GM12892 (cell line): ENCODE measurements at places on chromosomes 5 and 9.

DNA sequence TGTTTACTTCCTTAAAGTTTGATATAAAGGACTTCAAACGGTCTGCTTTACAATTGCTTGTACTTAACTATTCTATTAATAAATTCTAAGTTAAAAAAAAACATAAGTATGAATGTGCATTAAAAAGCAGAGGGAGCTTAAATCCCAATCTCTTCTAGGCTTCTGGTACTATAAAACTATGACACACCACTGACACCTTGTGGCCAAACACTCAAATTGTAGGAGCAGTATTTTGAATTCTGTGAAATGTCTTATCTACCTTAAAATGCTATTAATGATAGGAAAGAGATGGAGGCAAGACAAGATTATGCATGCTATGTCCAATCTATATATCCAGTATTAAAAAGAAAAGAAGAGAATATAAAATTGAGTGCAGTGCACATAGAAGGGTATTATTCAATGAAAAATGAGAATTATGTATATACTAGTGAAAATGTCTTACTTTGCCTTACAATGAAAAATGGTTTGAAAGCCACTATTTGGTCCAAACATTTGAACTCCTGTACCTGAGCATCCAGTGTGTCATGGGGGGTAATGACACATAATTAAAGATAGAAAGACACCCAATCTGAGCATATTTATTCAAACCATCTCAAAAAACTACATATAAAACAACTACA is 87.6 kb downstream of the ERP44 start:
- DNase-seq, result no peak

DNA sequence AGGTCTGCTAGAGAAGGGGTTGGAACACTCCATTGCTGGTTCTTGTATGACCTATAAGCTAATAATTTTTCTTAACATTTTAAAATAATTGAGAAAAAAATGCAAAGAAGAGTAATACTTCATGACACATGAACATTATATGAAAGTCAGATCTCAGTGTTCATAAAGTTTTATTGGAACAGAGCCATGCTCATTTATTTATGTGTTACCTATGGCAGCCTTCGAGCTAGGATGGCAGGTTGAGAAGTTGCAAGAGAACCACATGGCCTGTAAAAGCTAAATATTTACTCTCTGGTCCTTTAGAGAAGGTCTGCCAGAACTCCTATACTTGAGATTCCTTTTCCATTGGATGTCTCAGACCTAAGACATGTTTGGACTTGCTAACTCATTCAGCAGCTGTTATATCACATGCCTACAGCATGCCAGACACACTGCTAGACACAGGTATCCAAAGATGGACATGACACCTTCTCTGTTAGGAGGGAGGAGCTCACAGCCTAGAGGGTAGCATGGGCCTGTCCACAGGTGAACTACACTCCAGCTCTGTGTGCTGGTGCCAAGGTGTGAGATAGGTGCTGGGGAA is 304.3 kb downstream of the ARHGAP26 start:
- no peak for DNase-seq

DNA sequence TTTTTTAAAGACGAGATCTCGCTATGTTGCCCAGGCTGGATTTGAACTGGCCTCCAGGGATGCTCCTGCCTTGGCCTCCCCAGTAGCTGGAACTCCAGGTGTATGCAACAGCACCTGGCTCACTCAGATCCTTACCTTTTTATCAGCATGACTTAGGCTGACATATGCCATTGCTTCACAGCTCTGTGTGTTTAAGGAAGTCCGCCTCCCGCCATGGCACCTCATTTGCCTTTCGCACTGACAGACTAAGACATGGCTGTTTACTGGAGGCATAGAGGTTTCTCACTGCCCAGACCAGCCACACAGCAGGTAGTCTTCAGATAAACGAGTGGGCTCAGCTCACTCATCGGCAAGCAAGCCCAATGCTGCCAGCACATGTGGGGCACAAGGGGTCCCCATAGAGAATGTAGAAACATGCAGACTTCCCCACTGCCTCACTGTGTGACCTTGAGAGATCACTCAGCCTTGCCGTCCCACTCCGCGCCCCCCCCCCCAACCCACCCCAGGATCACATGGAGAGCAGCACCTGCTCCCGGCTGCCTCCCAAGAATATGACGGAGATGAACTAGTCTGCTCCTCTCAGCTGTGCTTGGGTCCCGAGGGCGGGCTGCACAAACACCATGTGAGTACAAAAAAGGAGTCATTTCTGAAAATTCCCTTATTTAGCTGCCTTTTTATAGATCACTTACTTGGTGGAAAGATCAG is 62.8 kb downstream of the DCP2 start:
- no peak for DNase-seq

GRCh38 chr5:51958473-51958872 is 575.2 kb downstream of the ISL1 start:
- DNase-seq, result no peak

DNA sequence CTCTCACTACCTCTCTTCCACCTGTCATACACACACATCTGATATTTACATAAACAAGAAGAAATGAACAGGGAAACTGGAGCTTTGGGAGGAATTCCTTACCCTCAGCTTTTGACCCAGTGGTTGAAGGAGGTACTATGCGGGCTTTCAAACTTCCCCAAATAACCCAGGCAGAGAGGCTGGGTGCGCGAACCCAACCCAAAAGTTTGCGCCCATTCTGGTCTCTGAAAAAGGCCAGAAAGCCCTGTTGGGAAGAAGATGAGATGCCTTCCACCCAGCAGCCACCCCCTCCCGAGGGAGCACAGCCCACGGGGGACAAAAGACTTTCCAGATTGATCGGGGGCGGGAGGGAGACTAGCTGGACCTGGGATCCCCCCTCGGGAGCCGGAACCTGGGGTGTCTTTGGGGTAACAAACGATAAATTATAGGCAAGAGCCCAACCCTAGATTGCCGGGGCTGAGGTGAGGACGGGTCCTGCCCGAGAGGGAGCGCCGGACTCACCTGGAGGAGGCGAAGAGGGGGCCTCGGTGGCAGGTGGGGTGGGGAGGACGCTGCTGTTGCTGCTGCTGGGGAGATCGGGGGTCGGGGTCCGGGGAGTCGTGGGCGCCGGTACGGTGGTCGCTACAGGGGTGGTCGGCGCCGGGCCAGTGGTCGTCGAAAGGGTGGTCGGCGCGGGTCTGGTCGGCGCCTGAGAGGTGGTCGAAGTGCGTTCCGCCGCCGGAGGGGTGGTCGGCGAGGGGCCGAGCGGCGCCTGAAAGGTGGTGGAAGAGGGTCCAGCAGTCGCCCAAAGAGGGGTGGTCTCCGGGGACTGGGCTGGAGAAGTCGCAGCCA is 798 bp downstream of the MEGF9 start:
- DNase-seq, result no peak

GRCh38 chr9:78707481-78707991 is 410.6 kb downstream of the PSAT1 start:
- no peak for DNase-seq

DNA sequence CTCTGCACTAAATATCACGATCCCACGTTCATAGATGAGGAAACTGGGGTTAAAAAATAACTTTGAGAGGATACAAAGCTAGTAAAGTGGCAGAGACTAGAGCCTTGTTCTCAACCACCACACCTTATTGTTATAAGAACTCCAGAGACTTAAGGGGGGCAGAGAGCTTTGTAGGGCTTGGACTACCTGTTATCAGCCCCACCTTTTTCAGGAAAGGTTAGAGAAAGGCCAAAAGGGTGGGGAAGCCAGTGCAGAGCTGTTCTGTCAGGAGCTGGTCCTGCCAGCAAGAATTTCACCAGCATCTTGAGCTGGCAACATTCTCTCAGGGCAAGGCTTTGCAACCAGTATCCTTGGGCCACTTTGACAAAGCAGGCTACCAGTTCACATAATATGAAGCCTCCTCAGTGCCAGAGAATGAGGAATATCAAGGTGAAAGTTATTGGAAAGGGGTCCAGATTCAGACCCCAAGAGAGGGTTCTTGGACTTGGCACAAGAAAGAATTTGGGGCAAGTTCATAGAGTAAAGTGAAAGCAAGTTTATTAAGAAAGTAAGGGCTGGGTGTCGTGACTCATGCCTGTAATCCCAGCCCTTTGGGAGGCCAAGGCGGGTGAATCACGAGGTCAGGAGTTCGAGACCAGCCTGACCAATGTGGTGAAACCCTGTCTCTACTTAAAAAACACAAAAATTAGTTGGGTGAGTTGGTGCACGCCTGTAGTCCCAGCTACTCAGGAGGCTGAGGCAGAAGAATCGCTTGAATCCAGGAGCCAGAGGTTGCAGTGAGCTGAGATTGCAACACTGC is 66.2 kb upstream of the CLINT1 start:
- DNase-seq, result no peak
